Ureter (tissue), 1 donor: ENCODE measurements at places on chromosomes 5 and 9. TPM values are rescaled to one million over a fixed set of nuclear protein-coding genes. Genes with fewer than 3 reads are reported as not detected.

DNA sequence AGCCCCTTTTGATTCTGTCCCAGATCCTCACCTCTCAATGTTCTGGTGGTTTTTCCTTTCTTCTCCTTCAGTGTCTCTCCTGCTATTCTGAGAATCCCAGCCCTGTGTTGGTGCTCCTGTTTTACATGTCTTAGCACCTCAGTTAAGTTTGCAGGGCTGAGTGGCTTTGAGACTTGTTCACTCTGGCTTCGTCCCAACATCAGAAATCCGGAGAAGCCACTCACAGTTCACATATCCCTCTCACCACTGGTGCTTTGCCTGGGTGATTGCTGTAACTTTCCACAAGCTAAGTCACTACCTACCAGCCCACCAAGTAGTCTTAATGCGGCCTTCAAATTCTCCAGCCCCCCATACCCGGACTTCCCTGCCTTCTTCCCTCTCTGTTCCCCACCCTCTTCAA, 40.2 kb downstream of the CYFIP2 start:
- no peak for DNase-seq

GRCh38 chr5:142722146-142722545, 36.3 kb upstream of the FGF1 start:
- no peak for DNase-seq

DNA sequence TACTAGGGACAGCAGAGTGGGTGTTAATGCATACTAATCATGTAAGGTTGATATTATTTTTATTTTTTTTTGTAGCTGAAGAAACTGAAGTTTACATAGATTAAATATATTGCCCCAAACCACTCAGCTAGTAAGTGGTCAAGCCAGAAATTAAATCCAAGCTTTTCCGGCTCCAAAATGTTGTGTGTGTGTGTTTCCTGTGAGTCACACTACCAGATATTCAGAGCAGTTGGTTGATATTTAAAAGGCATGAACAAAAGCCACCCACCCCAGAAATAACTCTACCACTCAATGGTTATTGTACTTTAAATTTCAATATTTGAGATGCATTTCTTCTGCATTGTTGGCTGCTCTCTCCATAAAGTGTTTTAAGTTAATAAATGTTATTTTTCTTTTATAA, 29.5 kb downstream of the KCNN2 start:
- no peak for DNase-seq

GRCh38 chr9:93117924-93118862, 15.9 kb downstream of the NINJ1 start:
- DNase-seq = peak; percentile 37

GRCh38 chr9:10443181-10443867, 169.5 kb downstream of the PTPRD start:
- DNase-seq = no peak

The NME5 gene
- 11.1 TPM for total RNA-seq
